ENCODE measurements at places on chromosomes 2 and 18.

GRCh38 chr2:239020541-239021041 lies 172.7 kb downstream of the TWIST2 start:
- DNase-seq, result no peak

DNA sequence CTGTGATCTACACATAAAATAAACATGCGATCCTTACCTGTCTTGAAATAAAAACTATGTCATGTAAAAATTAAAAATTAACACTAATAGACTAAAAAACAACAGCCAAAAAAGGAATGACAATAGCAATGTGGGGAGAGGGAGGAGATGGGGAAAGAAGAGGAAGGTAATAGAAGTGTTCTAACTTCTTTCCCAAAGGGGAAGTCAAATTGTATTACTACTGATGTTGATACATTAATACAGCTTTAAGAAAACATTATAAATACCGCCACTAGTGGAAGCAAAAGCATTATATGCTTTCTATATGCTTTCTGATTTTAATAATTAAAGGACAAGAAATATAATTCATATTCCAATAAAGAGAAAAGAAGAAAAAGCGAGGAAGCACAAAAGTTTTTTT lies 22.2 kb downstream of the ZNF516 start:
- no peak for DNase-seq

DNA sequence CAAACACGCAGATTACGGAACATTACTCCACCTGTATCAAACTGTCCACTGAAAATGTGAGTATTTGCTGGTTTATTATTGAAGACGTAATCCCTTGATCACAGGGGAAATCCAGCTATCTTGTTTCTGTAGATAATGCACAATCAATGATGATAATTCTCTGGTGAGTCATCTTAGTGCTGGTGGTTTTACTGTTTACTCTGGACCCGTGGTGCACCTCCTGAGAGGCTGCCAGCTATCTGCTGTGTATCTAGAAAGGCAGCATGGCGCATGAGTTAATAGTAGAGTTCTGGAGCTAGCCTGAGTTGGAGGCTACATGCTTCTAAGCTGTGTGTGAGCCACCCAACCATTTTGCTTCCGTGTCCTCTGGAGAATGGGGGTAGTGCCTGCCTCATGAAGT lies 6.5 kb downstream of the NCAPH start:
- peak; percentile 89 for DNase-seq

DNA sequence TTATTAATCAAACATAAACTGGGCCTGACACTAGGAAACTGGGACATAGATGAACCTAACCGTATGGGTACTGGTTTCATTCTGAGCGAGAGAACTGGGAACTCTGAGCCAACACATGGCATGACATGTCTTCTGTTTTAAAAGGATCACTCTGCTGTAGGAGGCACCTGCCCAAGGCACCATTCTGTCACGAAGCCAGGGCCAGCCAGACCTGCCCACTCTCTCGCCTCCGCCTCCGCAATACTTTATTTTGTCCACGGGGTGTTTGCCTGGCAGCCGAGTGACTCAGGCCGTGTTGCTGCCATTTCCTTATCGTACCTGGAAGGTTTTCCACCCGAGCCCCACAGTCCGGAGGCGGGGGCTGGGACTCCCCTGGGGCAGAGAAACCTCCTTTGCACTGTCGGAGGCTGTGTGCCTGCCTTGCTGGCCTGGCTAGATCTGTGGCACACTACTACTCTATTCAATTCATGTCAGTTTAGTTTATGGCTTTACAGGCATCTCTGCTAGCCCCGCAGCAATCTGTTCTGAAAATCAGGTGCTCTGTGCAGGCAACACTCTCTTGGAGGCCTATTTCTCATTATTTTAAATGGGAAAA lies 120.4 kb upstream of the ACKR3 start:
- DNase-seq, result no peak

DNA sequence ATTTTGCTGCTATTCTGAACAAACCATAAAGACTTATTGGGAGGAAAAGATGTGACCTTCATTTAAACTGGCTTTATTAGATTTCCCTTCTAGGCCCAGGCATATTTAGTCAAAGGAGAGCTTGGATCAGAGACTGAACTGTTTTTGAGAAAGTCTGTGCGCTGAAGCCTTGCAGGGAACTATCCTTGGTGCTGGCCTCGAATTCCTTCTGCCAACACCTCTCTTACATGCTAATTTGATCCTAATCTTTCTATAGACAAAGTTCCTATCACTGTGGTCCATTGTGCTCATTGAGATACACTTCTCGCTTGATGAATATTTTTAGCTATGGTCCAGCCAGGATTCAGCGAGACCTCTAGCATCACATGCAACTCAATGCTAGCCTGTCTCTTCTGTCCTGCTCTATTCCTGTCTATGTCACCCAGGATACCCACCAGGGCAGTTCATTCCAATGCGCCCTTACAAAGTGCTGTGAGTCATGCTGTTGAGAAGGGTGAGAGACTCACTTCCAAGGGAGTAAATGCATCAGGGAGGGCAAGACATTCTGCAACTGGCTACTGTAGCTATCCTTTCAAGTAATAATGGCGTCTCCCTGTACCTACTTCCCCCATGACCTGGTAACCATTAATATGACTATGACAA lies 356.7 kb upstream of the LYPD1 start:
- DNase-seq, result no peak

- no peak for DNase-seq
These were observed 95.6 kb downstream of the ITGA4 start for GRCh38 chr2:181552808-181553207.

DNA sequence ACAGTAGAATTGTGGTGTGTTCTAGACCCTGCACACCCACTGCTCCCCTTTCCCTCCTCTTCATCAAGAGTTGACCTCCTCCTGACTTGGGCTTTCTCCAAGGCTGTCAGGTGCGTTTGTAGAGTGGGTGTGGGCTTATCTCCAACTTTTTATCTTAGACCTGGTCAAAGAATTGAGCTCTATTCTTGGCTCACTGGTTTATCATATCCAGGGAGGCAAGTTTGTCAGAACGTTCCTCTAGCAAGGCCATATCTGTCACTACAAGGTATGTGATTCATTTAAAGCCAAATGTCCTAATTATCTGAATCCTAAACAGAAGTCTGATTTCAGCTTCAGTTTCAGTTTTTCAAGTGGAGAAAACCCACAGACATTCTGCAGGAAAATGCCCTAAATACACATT lies 117.1 kb upstream of the MGAT5 start:
- DNase-seq, result no peak

DNA sequence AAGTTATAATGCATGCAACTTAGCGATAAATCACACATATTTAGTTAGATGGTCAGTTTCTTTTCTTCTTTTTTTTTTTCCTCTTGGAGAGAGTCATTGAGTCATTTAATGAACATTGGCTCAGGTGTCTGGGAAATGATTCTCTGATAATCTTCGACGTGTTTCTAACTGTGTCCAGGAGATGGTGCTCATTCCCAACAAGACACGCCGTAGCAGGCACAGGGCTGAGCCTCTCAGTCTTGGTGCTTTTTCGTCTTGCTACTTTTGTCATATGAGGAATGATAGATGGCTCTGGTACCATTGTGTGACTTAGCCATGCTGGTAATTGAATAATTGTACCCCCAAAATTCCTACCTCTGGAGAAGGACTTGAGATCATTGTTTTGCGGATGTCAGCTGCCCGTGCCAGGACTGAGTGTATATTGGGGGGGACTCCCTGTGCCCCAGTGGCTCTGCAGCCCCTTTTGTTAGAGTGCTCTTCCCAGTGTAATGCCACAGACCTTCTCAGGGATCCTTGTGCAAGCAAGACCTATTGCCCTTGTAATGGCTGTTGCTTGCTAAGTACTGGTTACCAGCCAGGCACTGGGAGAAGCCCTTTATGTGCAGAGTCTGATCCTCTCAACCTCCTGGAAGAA lies 107.6 kb upstream of the CYRIA start:
- DNase-seq, result peak; percentile 49
